ENCODE measurements at places on chromosomes 6 and 20. TPM values are rescaled to one million over a fixed set of nuclear protein-coding genes. Genes with fewer than 3 reads are reported as not detected.

TBC1D22B gene
- 26.8 TPM for total RNA-seq

DDX43 gene
- total RNA-seq, result 1.5 TPM

PLCB1 gene
- total RNA-seq, result 0.73 TPM

BPIFB1 gene
- not detected for total RNA-seq

MATN4 gene
- total RNA-seq, result 6.7 TPM

SNPH gene
- 6.1 TPM for total RNA-seq

ZNF76 gene
- 38.7 TPM for total RNA-seq

OR12D3 gene
- total RNA-seq, result not detected

TREML2 gene
- 23.3 TPM for total RNA-seq

LY6G6D gene
- not detected for total RNA-seq

ZNF391 gene
- total RNA-seq, result 0.76 TPM

TRAPPC3L gene
- not detected for total RNA-seq

TP53TG5 gene
- not detected for total RNA-seq

ID4 gene
- not detected for total RNA-seq

C20orf96 gene
- total RNA-seq, result 5.1 TPM

VSTM2L gene
- total RNA-seq, result 0.15 TPM

LY6G6F gene
- not detected for total RNA-seq

CTAGE9 gene
- not detected for total RNA-seq

PAX1 gene
- total RNA-seq, result not detected

SFTA2 gene
- not detected for total RNA-seq

RANBP9 gene
- 57.3 TPM for total RNA-seq

CST5 gene
- not detected for total RNA-seq

FHL5 gene
- total RNA-seq, result not detected

TRIM40 gene
- not detected for total RNA-seq

All from T-helper 1 cell treated with Interleukin-12 subunit alpha and Interleukin-12 subunit beta and Interleukin-4 antibody, amounts not matched to agents 30 ng/mL and 1 ng/mL, for 36 hours (primary cell).